ENCODE measurements at places on chromosomes 12 and 14.

DNA sequence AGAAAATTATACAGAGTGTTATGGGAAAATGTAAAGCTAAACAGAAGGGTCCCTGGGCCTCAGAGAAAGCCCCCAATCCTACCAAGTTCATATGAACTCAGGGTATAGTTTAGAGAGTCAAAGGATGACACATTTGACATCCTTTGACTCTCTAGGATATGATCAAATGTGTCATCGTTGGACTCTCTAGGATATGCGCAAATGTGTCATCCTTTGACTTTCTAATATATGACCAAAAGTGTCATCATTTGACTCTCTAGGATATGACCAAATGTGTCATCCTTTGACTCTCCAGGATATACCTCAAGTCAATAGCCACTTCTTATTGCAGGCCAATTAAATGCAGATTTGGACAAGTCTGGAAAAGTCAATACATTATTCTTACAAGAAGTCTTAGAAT lies 204.8 kb upstream of the IGF1 start:
- no peak for DNase-seq

DNA sequence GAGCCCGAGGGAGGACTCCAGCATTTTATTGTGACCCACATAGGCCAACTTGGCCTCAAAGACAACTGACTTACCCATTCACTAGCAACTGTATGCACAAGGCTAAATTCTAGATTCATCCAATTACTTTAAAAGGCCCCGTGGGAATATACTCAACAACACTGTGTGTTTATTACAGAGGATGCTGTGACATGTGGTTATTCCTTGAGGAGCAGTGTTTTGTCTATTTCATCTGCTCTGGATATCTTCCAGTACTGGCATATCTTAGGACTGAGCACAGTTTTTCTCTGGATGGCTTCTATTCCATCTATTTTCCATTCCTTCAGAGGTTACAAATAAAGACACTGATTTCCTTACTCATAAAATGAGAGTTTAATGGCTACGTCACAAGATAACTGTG lies 87.2 kb upstream of the KRAS start:
- DNase-seq: no peak

GRCh38 chr12:46515829-46516228 lies 143.3 kb upstream of the SLC38A2 start:
- DNase-seq: no peak

- peak; percentile 11 for DNase-seq
Observed at GRCh38 chr14:90755661-90756304, 60.4 kb downstream of the TTC7B start.

- DNase-seq: no peak
Observed at GRCh38 chr12:27060740-27061139, 21.6 kb downstream of the C12orf71 start.

DNA sequence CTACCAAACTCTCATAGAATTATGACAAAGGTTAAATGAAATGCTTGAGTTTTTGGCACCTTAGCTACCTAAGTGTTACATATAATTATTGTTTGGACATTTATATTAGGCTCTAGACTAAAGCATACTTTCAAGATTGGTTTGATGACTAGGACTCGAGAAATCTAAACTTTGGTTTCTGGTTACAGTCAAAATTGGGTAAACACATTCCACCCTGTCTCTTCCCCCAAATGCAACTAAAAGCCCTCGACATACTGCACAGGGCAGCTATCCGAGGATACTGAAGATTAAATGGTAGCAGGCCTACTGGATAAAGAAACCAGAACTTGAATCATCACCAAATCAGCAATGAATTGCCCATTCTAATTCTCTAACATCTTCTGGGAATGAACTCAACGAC lies 369.1 kb downstream of the PRKD1 start:
- DNase-seq: peak; percentile 12

DNA sequence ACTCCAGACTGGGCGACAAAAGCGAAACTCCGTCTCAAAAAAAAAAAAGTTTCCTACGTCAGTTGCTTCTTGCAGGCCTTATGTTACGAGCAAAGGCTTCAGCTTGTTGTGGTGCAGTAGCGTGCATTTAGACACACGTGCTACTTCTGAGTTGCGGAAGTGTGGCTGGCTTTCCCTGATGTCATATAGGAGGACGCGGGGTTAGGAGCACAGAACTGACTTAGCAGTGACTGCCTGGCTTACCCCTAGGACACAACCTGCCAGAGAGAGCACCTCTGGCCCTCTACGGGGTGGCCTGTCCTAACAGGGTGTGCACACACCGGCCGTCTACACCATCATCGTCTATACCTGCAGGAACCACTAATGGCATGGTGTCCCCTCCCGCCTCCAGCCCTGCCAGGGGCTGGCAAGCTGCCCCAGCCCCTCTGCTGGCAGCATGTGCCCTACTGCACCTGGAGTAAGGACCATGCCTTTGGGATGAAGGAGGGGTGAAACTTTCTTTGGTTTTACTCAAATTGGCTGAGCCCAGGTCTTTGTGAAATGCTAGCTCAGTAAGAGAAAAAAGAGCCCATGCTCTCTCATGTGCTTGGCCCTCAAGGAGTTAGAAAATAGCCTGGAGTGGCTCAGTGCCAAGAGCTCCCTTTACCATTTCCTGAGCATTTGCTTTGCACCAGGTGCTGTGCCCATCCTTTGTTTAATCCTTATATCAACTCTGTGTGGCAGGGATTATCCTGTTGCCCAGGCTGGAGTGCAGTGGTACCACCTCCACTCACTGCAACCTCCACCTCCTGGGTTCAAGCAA lies 1.7 kb upstream of the GPR68 start:
- no peak for DNase-seq

DNA sequence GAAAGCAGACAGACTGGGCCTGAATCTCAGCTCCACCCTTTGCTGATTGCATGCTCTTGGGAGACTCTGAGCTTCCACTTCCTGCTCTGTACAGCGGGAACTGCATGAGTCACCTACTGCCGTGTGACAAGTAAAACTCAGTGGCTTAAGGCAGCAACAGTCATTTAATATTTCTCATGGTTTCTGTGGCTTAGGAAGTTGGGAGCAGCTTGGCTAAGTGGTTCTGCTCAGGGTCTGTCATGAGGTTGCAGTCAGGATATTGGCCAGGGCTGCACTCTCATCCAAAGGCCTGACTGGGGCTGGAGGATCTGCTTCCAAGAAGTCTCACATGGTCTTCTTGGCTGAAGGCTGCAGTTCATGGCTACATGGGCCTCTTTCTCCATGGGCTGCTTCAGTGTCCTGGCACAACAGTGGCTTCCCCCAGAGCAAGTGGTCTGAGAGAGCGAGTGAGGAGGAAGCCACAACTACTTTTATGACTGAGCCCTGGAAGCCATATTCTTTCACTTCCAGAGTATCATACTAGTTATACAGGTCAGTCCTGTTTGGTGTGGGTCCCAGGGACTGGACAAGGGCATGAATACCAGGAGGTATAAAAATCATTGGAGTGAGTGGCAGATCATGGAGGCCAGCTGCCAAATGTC lies 49.7 kb downstream of the FAM222A start:
- peak; percentile 50 for DNase-seq

- DNase-seq: no peak
Observed at GRCh38 chr12:52175371-52176350, 16.2 kb downstream of the KRT80 start.

- DNase-seq: no peak
Observed at GRCh38 chr12:38890102-38890855, 15.1 kb downstream of the CPNE8 start.

DNA sequence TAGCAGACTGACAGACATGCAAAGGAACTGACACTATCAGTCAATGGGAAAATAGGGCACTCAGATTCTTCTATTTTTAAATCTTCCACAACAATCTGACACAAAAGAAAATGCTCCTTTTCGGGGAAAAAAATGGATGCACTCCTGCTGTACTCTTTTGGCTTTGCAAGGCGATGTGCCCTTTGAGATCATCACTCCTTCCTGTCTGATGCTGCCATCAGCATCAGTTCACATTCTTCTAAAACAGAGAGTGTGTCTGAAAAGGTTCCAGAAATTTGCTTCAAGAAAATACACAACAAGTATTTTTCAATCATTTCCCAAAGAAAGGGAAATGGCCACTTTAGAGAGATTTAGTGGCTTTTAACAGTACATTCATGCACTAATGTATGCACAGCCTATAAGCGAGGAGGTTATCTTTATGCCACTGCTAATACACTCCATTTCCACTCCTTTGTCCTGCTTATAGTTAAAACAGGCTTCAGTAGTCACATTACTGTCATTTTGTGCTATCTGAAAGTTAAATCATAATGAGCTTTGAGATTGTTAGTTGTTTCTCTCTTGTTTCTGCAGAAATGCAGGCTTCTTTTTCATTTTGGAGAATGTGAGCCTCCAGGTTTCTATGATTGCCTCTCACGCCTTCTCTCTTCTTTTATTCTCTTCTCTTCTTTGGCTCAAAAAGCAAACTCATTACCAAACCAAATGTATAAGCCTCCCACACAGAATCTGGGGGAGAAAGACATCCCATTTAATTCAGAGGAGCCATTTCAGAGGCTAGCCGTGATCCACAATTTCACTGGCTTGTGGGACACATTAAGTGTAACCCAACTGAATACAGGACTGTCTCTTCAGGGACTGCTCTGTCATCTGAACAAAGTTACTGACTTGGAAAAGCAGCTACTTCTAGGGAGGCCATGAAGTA lies 110.9 kb upstream of the CCDC196 start:
- DNase-seq: no peak

- DNase-seq: no peak
Observed at GRCh38 chr14:102236026-102236425, 68.9 kb downstream of the MOK start.

GRCh38 chr14:92625213-92625612 lies 111.6 kb downstream of the RIN3 start:
- DNase-seq: peak; percentile 96

- DNase-seq: no peak
Observed at GRCh38 chr12:131266591-131267467, 313.1 kb downstream of the ADGRD1 start.

Measured in fibroblast of skin of scalp (primary cell).